ENCODE measurements at places on chromosomes 16 and 17.

DNA sequence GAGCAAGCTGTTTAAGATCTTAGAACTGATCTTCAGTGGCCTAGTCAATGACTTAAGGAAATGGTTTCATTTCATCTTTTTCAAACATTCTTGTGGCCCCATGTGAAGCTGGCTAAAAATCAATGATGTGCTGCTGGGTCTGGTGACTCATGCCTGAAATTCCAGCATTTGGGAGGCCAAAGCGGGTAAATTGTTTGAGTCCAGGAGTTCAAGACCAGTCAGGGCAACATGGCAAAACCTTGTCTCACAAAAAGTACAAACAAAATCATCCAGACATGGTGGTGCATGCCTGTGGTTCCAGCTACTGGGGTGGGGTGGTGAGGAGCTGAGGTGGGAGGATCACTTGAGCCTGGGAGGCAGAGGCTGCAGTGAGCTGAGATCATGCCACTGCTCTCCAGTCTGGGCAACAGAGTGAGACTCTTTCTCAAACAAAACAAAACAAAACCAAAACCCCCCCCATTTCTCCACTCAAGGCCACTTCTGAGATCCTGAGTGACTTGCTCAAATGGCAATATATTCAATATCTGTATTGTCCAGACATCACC is 17.4 kb upstream of the COL1A1 start:
- DNase-seq, result peak; percentile 96

- no peak for DNase-seq
These were observed 71.9 kb upstream of the SEC14L1 start for GRCh38 chr17:77068915-77069314.

GRCh38 chr16:35795361-35796029 is 2336.1 kb downstream of the TP53TG3F start:
- DNase-seq, result no peak

DNA sequence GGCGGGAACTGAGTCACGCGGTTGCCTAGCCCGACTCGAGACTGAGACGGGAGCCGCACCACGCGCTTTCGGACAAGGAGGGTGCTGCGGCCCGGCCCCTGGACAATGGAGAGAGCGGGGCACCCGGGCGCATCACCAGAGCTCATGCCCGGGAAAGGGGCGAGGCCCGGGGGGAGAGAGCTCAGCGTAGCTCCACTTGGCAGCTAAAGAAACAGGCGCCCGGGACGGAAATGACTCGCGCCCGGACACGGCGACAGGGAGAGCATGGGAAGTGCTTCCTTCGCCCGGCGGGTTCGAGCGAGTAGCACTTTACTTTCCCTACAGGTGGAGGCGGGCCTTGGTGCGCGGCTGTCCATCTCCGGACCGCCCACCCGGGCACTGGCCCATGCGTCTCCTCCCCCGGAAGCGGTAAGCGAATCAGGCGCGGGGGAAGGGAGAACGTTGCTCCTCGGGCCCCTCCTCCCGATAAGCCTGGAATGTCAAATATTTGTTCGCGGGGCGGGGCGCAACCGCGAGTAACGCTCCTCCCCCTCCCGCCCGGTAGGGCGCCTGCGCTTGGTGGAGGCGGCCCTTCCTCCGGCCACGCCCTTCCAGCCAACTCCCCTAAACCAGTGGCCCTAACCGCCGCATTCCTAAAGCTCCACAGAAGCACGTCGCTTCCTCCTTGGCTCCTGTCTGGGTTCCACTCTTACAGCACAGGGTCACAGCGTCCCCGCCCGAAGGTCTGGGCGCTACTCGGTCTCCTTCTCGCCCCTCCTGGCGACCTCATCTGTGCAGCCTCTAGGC is 1.5 kb upstream of the ESRP2 start:
- peak; percentile 96 for DNase-seq

DNA sequence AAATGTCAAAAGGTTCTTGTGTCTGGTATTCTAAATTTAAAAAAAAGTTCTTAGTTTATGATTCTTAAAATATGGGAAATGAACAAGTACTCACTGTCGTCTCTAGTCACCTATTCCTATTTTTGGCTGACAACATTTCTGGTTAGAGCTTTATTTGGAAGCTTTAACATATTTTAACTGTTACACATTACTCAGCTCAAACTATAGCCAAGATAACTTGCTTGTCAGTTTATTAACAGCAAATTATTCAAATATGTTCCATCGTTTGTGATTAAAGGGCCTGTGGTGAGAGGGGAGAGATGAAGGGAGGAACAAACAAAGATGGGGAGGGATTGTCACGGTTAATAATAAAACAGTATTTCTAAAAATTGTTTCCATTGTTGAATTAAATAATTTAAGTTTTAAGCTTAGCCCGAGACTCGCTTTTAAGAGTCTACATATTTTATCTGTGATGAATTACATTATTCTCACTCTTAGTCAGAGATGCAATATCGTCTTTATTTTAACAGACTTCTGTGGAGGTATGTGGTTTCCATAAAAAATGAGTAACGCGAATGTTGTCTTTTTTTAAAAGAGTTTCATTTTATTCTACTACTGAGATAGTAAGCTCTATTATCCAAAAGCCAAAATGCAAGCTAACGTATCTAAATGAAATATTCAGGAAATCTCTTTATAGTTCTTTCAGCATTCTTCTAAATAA is 321.9 kb upstream of the PMFBP1 start:
- peak; percentile 65 for DNase-seq

- DNase-seq, result peak; percentile 4
These were observed 7.9 kb upstream of the MON1B start for GRCh38 chr16:77183137-77183536.

DNA sequence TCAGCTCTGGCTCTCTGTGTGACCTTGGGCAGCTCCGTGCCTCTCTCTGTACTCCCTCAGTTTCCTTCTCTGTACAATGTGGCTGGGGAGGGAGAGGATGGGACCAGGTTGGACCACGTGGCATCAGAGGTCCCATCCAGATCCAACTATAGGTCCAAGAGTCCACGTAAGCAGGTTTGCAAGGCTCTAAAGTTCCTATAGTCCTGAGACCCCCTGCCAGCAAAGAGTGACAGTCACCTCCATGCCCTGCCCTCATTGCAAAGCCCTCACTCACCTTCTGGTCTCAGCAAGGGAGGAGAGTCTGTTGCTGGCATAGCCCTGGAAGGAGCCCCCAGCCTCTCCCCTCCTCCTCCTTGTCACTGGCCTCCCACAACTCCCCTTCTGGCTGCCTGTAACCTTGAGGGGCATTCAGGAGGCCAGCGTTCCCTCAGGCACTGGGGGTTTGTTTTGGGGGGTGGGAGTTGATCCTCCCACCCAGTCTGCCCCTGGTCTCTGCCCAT is 6.1 kb upstream of the DRC7 start:
- DNase-seq, result no peak

DNA sequence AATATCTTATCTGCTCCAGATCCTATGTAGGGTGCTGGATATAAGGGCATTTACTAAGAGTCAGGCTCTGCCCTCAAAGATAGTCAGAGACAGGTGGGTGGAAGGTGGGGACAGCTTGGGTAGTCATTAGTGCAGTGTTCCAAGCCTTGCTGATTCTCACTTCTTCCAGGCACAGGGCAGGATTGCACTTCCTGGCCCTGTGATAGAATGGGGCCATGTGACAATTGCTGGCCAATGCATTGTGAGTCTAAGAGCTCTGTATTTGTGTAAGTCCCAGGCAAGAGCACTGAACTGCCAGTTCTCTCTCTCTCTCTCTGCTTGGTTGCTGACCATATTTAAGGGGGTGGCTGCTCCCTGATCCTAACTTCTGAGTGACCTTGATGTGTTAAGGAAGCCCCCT is 112.1 kb downstream of the C16orf78 start:
- no peak for DNase-seq

GRCh38 chr16:84819644-84820304 is at the start of gene CRISPLD2:
Gene CRISPLD2 (plus strand): TSS chr16:84819985. CDS start chr16:84838496, 18,511 bp downstream.
- peak; percentile 84 for DNase-seq

DNA sequence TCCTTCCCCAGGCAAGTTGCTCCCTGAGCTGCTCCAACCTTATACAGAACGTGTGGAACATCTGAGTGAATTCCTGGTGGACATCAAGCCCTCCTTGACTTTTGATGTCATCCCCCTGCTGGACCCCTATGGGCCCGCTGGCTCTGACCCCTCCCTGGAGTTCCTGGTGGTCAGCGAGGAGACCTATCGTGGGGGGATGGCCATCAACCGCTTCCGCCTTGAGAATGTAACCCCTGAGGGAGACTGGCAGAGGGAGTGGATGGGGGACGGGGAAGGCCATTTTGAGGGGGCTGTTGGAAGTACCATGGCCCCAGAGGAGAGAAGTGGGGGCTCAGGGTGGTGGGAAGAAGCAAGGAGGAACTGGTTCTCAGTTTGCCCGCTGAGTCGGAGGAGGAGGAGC is 2.0 kb downstream of the COASY start:
- no peak for DNase-seq

- no peak for DNase-seq
These were observed 124.2 kb upstream of the SMURF2 start for GRCh38 chr17:64786337-64786736.

GRCh38 chr16:26838931-26839330 is 227.8 kb upstream of the C16orf82 start:
- no peak for DNase-seq

GRCh38 chr16:85979605-85980004 is 80.6 kb downstream of the IRF8 start:
- DNase-seq, result no peak
